ENCODE measurements at places on chromosomes 2 and 18. TPM values are rescaled to one million over a fixed set of nuclear protein-coding genes. Genes with fewer than 3 reads are reported as not detected.

DNA sequence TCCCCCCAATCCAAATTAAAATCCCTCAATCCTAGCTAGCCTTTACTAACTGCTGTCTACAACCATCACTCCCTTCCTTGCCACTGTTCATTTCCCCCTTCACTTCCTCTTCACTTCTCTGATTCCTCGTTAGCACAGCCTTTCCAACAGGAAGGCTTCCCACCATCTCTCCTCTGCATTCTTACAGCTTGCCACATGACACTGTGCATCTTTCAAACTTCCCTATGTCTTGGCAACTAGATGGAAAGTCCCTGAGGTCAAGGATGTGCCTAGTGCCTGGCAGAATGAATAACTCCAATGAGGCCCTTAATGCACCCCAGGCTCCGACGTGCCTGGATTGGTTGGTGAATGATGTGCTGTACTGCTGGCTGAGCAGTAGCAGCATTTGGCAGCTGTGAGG, 15.2 kb downstream of the SAP130 start:
- H3K27me3 ChIP-seq, result no peaks in the 10 kb centered on the region
- no peak overlapping the region for H3K27ac ChIP-seq
- DNase-seq, result no peak
- H3K4me3 ChIP-seq, result no peak overlapping the region

The CNRIP1 gene
- not detected for total RNA-seq

DNA sequence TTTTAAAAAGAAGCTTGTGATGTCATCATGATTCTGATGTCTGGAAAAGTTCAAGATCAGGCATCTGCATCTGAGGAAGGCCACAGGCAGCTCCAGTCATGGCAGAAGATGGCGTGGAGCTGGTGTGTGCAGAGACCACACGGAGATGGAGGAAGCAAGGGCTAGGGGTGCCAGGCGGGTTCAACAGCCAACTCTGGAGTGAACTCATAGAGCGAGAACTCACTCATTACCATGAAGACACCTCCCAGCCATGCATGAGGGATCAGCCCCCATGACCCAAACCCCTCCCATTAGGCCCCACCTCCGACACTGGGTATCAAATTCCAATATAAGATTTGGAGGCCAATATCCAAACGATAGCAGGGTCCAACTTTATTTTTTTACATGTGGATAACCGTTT, 61.6 kb downstream of the KCNG2 start:
- DNase-seq, result no peak
- no peaks in the 10 kb centered on the region for H3K27me3 ChIP-seq
- H3K4me1 ChIP-seq, result no peaks in the 10 kb centered on the region

The REG1B gene
- total RNA-seq, result not detected

DNA sequence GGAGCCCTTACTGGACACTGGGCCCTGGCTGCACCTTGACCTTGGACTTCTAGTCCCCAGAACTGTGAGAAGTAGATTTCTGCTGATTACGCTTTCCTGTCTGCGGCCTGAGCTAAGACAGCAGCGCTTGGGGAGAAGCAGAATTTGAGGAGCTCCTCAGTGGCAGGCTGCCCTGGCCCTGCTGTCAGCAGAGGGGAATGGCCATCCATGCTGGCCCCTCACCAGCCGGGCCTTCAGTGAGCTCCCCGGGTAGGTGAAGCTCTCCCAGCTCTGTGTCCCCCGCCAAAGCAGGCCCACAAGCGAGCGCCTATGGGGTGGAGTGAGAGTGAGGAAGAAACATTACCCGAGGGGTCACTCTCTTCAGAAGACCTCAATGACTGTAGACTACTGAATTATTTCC, 51.6 kb downstream of the RRM2 start:
- H3K36me3 ChIP-seq, result peaks cover 2% of the 10 kb centered on the region
- H3K27me3 ChIP-seq, result no peaks in the 10 kb centered on the region
- H3K4me1 ChIP-seq, result no peaks in the 10 kb centered on the region
- H3K27ac ChIP-seq, result no peak overlapping the region
- no peak for DNase-seq

DNA sequence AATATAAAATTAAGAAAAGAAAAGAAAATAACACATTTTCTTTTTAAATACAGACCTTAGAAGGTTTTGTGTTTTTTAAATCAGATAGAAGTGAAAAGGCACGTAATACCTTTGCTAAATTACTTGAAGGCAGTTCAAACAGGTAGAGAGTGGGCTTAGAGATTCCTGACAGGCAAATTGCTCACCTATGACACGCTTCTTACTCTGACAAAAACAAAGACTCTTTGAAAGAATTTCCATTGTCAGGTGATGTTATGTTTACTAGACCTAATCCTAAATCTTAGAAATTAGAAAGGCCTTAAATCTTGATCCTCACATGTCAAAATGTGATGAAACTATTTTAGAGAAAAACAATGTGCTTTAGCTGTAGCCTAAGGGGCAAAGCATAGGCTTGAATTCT, 522.9 kb downstream of the SOX11 start:
- no peak for DNase-seq
- no peaks in the 10 kb centered on the region for H3K4me1 ChIP-seq

- H3K36me3 ChIP-seq, result no peaks in the 10 kb centered on the region
- DNase-seq, result no peak
- no peaks in the 10 kb centered on the region for H3K27me3 ChIP-seq
- H3K27ac ChIP-seq, result no peak overlapping the region
These were observed 290.1 kb upstream of the HDAC4 start for GRCh38 chr2:239690651-239691631.

The RND3 gene
- not detected for total RNA-seq

DNA sequence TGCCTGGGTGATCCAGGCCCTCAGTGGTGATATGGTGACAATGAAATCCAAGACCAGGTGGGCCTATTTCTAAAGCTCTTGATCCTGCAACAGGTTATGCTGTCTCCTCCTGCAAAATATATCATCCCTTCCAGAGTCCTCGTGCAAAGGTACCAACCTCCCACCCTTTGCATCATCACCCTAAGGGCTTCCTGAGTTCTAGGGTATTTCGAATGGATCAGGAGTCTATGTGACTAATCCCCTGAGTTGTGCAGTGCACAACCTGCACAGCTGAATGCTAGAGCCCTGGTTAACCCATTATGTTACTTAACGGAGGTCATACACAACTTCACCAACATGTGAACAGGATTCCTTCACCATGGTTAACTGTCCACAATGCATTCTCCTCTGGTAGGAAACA, 13.4 kb upstream of the NPAS2 start:
- H3K4me3 ChIP-seq, result no peak overlapping the region
- DNase-seq, result no peak
- H3K4me1 ChIP-seq, result peaks cover 3% of the 10 kb centered on the region
- no peaks in the 10 kb centered on the region for H3K36me3 ChIP-seq
- H3K27me3 ChIP-seq, result no peaks in the 10 kb centered on the region

DNA sequence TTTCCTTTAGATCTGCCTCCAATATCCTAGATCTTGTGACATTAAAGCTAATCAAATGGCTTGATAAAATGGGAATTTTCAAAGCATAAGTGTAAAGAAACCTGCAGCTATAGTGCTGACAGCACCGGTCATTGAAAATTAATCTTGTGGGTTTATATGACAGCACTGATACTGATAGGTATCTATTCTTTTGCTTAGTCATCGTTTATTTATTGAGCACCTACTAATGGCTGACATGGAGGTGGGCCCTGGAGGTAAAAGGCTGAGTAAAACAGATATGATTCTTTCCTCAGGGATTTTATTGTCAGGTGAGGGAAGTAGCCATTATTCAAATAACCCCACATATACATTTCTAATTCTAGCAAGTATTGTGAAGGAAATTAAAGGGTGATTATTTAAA, 282.5 kb downstream of the LRRTM1 start:
- DNase-seq, result no peak
- H3K4me1 ChIP-seq, result no peaks in the 10 kb centered on the region
- peaks cover 3% of the 10 kb centered on the region for H3K27me3 ChIP-seq
- no peaks in the 10 kb centered on the region for H3K36me3 ChIP-seq
- H3K4me3 ChIP-seq, result no peak overlapping the region

GRCh38 chr18:6589923-6590322, 139.6 kb upstream of the ARHGAP28 start:
- no peaks in the 10 kb centered on the region for H3K4me1 ChIP-seq
- H3K27ac ChIP-seq, result no peak overlapping the region
- DNase-seq, result no peak
- H3K4me3 ChIP-seq, result no peak overlapping the region

DNA sequence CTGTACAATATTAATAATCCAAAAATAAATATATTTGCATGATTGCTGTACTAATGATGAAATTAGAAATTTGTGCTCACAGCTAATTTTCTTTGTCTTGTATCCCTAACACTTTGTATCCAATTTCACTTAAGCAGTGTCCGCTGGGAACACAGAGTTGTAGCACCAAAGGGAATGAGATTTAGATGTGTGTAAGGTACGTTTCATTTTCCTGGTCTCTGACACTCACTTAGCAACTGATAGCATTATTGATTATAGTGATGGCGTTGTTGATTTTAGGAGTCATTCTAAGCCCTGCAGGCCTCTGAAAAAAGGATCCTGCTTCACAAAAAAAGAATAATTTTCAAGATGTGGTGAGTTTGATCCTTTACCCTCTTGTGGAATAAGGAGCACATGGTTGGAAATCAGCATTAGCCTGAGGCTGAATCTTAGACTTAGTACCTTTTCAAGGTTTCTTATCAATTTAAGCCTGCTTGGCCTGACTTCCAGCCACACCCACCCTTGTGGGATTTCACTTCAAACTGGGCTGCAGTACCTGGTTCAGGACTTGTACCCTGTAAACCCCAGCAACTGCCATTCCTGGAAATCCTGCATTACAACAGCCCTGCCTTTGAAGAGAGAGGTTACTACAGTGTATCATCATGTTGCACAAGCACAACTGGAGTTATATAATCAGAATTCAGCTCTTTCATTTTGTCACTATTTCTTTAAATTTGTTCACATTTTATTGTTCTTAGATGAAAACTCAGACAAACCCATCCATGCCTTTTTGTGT, 116.2 kb downstream of the RND3 start:
- H3K4me1 ChIP-seq, result no peaks in the 10 kb centered on the region
- no peak for DNase-seq
- no peaks in the 10 kb centered on the region for H3K36me3 ChIP-seq
- no peaks in the 10 kb centered on the region for H3K27me3 ChIP-seq

The RESP18 gene
- total RNA-seq, result not detected

GRCh38 chr2:72361521-72361920, 213.9 kb upstream of the CYP26B1 start:
- H3K36me3 ChIP-seq, result peaks cover 13% of the 10 kb centered on the region
- H3K27ac ChIP-seq, result no peak overlapping the region
- DNase-seq, result no peak
- H3K4me1 ChIP-seq, result no peaks in the 10 kb centered on the region
- no peak overlapping the region for H3K4me3 ChIP-seq
- no peaks in the 10 kb centered on the region for H3K27me3 ChIP-seq

The SPATA3 gene
- total RNA-seq, result not detected

The MALL gene
- 0.17 TPM for total RNA-seq

The KIAA2012 gene
- not detected for total RNA-seq

The CDH19 gene
- total RNA-seq, result not detected

GRCh38 chr2:65724752-65725151, 292.4 kb upstream of the SPRED2 start:
- no peak for DNase-seq
- H3K36me3 ChIP-seq, result no peaks in the 10 kb centered on the region
- peaks cover 8% of the 10 kb centered on the region for H3K27me3 ChIP-seq
- H3K4me3 ChIP-seq, result no peak overlapping the region
- no peaks in the 10 kb centered on the region for H3K4me1 ChIP-seq
- H3K27ac ChIP-seq, result no peak overlapping the region

DNA sequence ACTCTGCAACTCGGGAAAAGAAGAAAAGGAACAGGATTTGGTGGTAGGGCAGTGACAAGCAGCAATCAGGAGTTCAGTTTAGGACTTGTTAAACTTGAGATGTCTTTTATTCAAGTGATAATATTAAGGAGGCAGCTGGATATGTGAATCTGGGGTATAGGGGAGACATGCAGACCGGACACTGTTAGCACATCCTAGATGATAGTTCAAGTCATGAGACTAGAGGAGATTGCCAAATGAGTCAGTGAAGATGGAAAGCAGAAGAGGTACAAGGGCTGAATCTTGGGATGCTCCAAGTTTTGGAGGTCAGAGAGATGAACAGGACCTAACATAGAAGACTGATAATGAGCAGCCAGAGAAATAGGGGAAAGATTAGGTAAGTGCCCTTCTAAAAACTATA, 69.5 kb upstream of the PSME4 start:
- H3K36me3 ChIP-seq, result peaks cover 3% of the 10 kb centered on the region
- no peak overlapping the region for H3K27ac ChIP-seq
- H3K4me1 ChIP-seq, result no peaks in the 10 kb centered on the region
- DNase-seq, result no peak

The KLHL14 gene
- total RNA-seq, result not detected

GRCh38 chr18:46950064-46950656, 32.8 kb downstream of the KATNAL2 start:
- no peak for DNase-seq
- no peak overlapping the region for H3K27ac ChIP-seq
- H3K27me3 ChIP-seq, result peaks cover 9% of the 10 kb centered on the region
- H3K36me3 ChIP-seq, result no peaks in the 10 kb centered on the region

Data from activated naive CD4-positive, alpha-beta T cell treated with anti-CD3 and anti-CD28 coated beads for 36 hours (primary cell).